ENCODE measurements at places on chromosomes 1 and 21.

GRCh38 chr1:98327220-98327861 is 334.2 kb upstream of the SNX7 start:
- no peak for DNase-seq

- no peak for DNase-seq
Measured at GRCh38 chr1:210691039-210691610, 362.4 kb downstream of the HHAT start.

GRCh38 chr1:178649582-178650350 is 75.3 kb upstream of the RALGPS2 start:
- DNase-seq = no peak

- DNase-seq = no peak
Measured at GRCh38 chr1:220906561-220907334, 27.5 kb downstream of the HLX start.

DNA sequence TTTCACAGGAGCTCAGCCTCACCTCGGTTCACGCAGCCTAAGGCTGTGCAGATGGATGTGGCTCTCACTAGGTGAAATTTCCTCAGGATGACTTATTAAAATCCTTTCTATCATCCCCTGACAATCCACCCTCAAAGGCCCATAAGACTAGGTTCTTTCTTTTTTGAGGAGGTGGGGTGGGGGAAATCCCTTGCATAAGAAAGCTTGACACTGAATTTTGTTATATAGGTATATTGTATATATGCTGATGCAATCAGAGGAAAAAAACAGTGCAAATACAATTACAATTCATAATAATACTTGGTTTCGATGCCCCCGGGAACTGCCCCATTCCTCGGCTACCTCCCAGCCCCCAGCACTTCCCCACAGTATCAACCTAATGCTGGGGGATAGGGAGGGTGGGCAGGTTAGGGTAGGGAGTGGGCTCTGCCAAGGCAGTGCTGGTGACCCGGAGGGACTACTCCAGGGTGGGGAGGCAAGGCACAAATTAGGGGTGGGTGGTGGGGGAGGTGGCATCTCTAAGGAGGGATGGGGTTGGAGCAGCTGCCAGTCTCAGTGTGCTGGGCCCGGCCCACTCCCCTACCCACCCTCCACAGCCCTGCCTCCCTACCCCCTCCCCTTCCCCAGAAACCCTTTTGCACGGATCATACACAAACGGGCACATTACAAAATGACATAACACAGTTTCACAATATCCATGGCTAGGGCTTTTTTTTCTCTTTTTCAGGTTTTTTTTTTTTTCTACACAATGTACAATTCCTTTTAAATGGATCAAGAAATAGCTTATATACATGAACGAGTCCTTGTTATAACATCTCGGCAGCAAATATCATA is 30.9 kb downstream of the SLC27A3 start:
- no peak for DNase-seq

DNA sequence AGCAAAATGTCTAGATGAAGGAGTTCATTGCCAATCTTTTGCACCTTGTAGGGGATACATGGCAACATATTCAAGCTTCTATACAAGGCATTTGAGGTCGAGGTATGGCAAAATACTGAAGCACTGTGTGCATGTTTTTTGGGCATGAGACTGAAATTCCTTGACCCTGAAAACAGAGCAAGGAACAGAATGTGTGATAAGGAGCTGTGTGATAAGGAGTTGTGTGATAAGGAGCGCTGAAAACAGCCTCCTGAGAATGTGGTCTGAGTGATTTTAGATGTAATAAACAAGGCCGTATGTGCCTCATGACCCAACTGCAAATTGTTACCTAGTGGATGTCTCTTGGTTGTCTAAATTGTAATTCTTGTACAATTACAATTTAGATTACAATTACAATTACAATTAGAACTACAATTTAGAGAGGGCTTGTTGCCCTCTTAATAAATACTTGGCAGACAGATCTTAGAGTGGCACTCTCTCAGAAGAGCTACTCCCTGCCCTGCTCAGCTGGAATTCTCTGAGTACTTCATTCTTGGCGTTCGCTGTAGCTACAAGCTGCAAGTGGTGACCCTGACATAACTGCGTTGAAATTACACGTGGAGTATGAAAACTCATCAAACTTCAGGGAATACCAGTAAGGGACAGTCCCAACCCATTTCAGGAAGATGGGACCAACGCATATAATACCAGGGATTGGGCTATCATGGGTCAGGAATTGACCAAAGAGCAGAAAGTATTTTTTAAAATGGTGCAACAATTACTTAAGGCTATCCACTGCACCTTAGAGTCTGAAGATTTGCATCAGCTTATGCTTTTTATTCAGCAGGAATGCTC is 20.0 kb upstream of the ITLN1 start:
- no peak for DNase-seq

- DNase-seq = no peak
Measured at GRCh38 chr1:182301026-182301436, 90.6 kb downstream of the GLUL start.

DNA sequence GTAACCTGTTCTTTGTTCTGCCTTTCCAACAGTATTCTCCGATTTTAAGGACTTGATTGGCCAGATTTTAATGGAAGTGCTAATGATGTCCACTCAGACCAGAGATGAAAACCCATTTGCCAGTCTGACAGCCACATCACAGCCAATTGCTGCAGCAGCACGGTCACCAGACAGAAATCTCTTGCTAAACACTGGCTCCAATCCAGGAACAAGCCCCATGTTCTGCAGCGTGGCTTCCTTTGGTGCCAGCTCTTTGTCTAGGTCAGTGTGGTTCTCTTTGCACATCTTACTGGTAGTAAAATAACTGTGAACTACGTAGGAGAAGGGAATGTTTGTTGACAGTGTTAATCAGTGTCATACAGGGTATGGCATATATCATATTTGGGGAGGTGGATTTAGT is 72.7 kb downstream of the UBE4B start:
- peak; percentile 36 for DNase-seq

GRCh38 chr1:189496768-189497167 is 980.9 kb downstream of the BRINP3 start:
- no peak for DNase-seq

- no peak for DNase-seq
Measured at GRCh38 chr21:21631961-21632360, 633.8 kb downstream of the NCAM2 start.

DNA sequence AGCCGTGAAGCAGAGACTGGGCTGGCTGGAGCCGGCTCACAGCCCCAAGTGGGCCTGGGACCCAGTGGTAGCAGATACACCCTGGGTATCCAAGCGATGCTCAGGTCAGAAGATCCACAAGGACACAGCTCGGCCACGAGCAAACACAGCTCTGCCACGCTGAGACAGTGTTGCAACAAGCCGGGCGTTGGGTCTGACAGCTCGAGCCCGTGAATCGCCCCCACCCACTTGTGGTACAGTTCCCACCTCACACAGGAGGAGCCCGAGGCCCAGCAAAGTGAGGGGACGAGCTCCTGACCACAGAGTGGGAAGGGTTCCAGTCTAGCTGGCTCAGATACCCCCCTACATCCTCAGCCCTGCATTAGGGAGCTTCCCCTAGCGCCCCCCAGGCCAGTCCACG is 8.9 kb upstream of the PRKCZ start:
- DNase-seq = no peak

- DNase-seq = peak; percentile 82
Measured at GRCh38 chr1:202144402-202145067, at the start of gene ARL8A. ARL8A (minus strand) TSS chr1:202144737; CDS start chr1:202144572, 165 bp downstream.

GRCh38 chr21:37525810-37526209 is 159.2 kb downstream of the DYRK1A start:
- DNase-seq = no peak

DNA sequence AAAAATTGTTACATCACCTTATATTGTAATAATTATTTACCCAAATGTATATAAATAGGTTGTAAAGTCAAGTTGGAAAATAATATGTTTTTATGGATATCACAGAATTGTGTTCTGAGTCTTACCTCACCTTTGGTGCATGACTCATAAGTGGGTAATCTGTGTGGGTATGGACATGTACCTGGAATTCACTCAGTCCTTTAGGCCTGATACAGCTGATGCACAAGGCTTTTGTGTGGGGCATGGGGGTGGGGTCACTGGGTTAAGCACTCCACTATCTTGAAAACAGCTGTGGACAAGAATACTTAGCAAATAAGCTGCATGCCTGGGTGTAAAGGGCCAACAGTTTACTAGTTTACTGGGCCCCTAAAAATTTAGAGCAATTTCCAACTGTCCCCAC is 34.4 kb downstream of the INKA2 start:
- no peak for DNase-seq

DNA sequence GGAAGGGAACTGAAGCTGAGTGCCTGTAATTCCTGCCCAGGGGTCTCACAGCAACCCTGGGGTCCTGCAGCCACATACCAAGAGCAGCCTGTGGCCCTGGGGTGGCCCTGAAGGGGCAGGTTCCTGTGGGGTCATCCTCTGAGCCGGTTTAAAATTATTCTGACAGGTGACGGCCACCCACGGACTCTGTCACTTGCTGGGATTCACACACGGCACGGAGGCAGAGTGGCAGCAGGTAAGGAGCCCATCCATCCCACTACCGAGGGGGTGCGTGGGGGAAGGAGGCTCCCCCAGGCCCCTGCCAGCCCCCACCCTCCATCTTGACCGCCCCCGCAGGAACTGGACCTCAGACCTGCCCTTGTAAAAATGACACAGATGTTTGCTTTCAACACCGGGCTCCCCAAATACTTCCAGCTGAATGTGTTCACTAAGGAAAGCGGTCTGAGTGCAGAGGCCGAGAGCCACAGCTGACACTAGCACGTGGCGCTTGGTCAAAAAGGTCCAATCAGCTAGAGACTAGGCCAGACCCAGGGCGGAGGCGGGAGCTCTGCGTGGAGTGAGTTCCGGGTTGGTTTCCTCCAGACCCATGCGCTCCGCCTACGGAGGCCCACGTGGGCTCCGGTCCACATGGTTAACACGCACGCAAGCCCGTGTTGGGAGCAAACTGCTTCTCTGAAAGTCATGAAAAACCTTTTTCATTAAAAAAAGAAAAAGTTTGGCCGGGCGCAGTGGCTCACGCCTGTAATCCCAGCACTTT is 10.0 kb downstream of the YBEY start:
- DNase-seq = peak; percentile 69

DNA sequence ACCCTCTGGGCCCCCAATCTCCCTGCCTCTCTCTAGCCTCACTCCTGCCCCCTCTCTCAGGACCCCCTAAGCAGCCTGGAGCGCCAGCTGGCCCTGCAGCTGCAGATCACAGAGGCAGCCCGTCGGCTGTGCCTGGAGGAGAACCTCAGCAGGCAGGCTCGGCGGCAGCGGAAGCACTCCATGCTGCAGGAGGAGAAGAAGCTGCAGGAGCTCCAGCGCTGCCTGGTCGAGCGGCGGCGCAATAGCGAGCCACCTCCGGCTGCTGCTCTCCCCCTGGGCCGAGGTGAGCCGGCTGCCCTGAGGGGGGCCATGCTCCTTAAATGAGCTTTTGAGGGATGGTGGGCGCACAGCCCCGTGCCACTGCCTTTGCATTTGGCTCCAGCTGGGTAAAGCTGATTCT is 6.2 kb downstream of the INAVA start:
- DNase-seq = no peak

- peak; percentile 91 for DNase-seq
Measured at GRCh38 chr1:209652873-209653401, 712 bp upstream of the LAMB3 start.

GRCh38 chr1:113192242-113192641 is 119.2 kb downstream of the LRIG2 start:
- no peak for DNase-seq

DNA sequence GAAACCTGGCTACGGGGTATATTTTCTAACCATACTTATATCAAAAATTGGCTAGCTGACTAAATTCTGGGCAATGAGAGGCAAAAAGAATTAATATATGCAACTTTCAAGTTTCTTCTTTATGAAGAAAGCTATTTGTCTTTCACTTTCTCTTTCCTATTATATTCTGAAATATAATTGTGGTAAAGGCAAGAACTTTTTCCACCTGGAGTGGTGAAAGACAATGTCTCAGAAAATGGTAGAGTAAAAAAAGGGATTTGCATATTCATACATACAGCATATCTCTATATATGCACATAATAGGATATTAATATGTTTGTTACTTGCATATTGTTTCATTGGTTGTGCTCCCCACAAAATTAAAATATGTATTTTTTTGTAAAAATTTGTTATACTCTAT is 793.8 kb downstream of the PLA2G4A start:
- DNase-seq = no peak

- no peak for DNase-seq
Measured at GRCh38 chr1:116463730-116464129, 90.7 kb downstream of the ATP1A1 start.

DNA sequence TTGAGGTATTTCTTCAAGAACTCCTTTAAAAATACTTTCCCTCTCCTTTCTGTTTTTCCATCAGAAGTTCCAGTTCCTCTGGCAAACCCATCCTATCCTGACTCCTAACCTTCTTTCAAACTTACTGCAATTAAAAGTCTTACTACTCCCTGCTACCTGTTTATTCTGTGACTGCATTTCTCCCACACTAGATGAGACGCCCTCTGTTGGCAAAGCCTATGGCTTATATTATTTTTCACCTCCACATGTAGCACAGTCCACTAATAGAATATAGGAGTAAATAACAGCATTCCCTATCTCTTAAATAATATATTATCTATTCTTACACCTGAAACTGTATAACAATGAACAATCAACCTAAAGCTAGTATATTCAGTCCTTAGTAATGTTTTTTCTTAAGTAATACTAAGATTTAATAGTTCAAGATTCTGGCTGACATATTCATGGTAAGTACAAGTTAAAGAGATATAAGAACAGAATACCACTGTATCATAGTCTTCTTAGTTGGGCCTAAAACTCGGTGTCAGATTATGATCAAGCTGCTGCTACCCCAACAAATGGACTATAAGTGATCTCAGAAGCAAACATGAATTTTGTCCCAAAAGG is 54.8 kb downstream of the RAB3GAP2 start:
- DNase-seq = no peak

DNA sequence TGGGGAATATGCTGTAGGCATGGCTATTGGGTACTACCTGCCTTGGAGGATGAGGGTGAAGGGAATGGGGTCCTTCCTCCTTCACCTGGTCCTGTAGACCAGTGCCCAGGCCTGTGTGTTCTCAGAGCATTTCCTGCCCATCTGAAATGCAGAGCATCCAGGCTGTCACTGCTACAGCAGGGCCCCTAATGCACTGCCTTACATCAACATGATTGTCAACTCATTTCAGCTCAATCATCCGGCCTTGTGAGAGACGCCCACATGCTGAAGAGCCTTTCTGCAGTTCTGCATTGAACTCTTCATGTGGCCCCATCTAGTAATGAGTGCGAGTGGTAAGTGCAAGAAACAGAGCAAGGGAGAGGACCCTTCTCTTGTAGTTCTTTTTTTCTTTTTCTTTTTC is 39.8 kb upstream of the SRP9 start:
- no peak for DNase-seq

- DNase-seq = no peak
Measured at GRCh38 chr1:94304553-94304952, 67.2 kb upstream of the ARHGAP29 start.

DNA sequence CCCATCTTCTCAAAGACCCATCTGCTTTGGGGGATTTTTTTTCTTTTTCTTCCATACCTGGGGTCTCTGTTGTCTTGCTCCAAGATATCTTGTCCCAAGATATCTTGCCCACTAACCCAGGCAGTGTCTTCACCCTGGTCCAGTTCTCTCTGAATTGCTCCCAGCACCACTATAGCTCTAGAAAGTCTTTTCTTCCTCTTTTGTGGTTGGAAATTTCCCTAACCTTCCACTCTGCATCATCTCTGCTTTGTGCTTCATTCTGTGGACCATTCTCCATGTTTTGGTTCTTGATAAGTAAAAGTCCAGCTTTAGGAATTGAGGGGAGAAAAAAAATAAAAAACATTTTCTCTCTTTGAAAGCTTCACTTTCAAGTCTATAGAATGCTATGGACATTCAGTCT is 20.9 kb downstream of the STYXL2 start:
- DNase-seq = no peak

All from left lobe of liver (tissue), 2 donors.